ENCODE measurements at places on chromosomes 3 and 15.

- DNase-seq = no peak
Observed at GRCh38 chr3:14320219-14320618, 82.2 kb upstream of the SLC6A6 start.

- DNase-seq = no peak
Observed at GRCh38 chr3:187208159-187208558, 10.9 kb downstream of the RTP1 start.

DNA sequence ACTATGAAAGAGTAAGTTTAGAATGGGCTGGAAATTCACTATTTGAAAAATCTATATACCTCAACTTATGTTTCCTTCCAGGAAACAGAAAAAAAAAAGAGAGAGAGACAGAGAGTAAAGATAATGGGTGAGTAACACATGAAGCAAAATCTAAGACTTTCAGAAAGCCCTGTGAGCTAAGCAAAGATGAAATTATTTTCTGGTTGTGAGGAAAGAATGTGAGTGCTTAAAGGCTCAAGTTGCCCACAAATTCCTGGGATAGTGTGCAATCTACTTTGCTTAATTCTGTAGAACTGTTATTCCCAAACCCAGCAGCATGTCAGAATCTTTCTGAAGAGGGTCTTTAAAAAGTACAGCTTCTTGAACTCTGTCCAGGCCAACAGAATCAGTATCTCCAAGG lies 337.7 kb upstream of the AGTR1 start:
- no peak for DNase-seq

GRCh38 chr3:174951034-174951433 lies 91.9 kb downstream of the NAALADL2 start:
- DNase-seq = no peak

DNA sequence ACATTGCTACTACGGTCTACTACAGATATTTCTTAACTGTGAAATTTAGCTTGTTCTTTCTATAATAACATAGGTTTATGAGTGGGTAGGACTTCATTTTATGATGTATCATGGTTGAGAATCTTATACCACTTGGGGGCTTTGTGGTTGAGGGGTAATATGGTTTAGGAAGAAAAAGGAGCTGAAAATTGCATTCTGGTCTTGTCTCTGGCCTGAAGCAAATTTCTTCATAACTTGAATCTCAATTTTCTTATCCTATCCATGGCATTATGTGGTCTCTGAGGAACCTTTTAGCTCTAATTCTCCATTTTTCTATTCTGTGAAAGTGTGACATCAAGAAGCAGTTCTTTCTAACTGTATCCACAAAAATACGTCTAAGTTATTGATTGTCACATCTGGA lies 341.0 kb downstream of the SOX2 start:
- no peak for DNase-seq

GRCh38 chr3:44045476-44046275 lies 196.0 kb upstream of the TOPAZ1 start:
- no peak for DNase-seq

DNA sequence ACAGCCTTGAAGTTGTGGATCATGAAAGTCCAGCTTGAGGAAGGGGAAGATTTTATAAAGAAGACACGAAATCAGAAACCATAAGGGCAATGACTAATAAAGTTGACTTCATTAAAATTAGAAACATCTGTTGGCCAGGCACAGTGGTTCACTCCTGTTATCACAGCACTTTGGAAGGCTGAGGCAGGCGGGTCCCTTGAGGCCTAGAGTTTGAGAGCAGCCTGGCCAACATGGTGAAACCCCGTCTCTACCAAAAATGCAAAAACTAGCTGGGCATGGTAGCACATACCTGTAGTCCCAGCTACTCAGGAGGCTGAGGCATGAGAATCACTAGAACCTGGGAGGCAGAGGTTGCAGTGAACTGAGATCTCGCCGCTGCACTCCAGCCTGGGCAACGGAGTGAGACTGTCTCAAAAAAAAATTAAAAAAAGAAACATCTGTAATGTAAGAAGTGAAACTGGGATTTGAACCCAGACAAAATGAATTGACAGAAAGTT lies 7.9 kb upstream of the UBXN7 start:
- no peak for DNase-seq

DNA sequence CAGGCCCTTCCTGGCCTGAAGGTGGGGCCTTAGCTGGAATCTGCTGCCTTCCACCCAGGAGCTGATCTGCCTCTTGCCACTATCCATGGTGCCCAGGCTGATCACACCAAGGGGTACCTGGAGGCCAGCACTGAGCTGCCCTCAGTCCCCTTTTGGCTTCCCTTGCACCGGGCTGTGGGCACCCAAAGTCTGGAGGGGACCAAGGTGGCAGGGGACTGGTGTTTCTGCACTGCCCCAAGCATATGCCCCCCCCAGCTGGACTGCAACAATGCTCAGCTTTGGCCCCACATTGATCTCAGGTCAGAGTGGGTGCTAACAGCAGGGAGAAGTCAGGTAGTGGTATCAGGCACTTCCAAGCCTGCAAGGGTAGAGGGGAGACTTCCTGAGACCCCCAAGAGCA lies 902.6 kb upstream of the EPHA6 start:
- no peak for DNase-seq

All from activated T-cell treated with anti-CD3 and anti-CD28 coated beads for 4 hours (primary cell).